Brain (organoid and tissue), 16 donors: ENCODE measurements at places on chromosomes 5 and 9. TPM values are rescaled to one million over a fixed set of nuclear protein-coding genes. Genes with fewer than 3 reads are reported as not detected.
A peak's percentile ranks its signal among the peaks of the same experiment; 100 is the strongest.

Gene PANK3
- polyA plus RNA-seq: 6.4 TPM

Gene PCSK1
- 56.3 TPM for polyA plus RNA-seq

Gene ARHGEF28
- 5.4 TPM for polyA plus RNA-seq

Gene ANKRD31
- polyA plus RNA-seq: not detected

GRCh38 chr5:69492391-69492922 is at the start of gene OCLN:
Gene OCLN (plus strand): TSS chr5:69492790. CDS start chr5:69504245, 11,455 bp downstream.
- DNase-seq: peak; percentile 80

DNA sequence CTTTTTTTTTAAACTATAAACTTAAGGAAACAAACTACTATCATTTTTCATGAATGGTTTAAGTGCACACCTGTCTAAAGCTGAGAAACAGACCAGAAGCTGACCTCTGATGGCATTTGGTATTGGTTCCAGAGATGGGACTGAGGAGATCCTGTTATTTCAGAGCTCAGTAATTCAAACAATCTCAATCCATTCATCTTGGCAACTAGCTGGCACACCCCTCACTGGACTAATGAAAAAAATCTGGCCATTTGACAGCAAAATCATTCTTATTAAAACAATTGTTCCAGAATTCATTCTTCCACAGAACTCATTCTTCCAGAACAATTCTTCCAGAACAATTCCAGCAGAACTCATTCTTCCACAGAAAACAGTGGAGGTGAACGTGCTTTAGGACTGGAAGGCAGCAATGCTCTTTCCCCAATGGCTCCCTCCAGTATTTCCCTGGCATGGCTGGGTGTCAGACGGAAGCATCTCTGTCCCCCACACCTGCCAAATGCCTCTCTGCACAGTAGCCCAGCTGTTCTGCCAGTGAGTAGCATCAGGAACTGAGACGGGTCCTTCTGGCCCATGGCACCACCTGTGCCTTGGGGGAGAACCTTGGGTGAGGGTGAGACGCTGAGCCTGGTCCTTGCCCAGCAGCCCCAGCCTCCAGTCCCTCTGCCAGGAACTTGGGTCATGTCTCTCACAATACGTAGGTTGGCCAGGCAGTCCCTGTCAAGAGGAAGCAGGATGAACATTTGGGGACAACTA is 87.5 kb upstream of the EQTN start:
- DNase-seq: no peak
